ENCODE measurements at places on chromosomes 13 and 19.

DNA sequence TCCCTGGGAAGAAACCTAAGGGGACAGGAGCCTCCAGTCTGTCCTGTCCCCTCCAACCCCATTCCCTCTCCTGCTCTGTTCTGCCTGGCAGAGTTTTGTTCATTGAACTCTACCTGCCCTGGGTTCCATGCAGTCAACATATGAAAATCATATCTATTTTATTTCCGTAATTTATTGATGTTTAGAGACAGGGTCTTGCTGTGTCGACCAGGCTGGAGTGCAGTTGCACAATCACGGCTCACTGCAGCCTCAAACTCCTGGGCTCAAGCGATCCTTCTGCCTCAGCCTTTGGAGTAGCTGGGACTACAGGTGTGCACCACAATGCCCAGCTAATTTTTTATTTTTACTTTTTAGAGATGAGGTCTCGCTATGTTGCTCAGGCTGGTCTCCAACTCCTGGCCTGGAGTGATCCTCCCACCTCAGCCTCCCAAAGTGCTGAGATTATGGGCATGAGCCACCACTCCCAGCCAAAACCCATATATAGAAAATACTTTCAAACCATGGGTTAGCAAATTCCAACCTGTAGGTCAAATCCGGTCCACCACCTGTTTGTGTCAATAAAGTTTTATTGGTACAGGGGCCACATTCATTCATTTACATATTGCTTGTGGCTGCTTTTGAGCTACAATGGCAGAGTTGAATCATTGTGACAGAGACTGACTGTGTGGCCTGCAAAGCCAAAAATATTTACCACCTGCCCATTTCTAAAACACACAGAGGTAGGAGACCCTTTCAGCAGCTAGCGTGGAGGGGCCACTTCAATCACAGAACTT, 39.3 kb downstream of the FBN3 start:
- DNase-seq: no peak

DNA sequence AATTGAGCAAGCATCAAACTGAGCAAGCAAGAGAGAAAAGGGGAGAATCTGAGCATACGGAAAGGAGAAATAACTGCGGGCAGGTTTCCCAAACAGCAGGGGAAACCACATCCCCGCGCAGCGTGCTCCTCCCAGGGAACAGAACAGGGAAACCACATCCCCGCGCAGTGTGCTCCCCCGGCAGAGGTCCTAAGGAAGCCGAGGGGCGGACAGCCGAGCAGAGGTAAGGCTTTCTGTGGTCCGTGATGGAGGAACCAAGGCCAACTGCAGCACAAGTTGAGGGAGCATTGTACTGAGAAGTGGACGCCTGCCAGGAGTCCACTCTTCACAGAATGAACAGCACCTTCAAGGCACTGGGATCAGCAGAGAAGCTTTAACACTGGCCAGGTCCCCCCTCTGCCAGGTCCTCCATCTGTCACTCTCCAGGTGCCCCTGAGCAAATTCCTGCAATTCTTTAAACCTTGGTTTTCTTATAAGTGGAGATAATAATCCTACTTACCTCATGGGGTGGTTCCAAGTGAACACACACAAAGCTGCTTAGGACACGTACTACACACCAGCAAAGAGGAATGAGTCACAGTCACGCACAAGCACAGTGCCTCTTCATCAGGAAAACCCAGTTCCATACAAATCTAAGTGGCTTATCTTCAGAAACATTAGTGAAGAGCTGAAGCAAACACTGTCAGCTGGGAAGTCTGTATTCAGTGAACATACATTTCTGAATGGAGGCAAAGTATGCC, 23.0 kb upstream of the LAMP1 start:
- DNase-seq: no peak

DNA sequence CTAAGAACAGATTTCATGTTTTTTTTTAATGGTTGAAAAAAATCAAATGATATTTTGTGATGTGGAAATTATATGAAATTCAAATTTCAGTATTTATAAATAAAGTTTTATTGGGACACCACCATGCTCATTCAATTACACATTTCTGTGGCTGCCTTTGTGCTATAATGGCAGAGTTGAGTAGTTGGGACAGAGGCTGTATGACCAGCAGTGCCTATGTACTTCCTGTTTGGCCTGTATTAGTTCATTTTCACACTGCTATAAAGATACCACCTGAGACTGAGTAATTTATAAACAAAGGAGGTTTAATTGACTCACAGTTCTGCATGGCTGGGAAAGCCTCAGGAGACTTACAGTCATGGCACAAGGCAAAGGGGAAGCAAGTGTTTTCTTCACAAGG, 33.6 kb downstream of the AKAP11 start:
- no peak for DNase-seq

GRCh38 chr13:80339912-80340650, 845 bp downstream of the SPRY2 start:
- no peak for DNase-seq

DNA sequence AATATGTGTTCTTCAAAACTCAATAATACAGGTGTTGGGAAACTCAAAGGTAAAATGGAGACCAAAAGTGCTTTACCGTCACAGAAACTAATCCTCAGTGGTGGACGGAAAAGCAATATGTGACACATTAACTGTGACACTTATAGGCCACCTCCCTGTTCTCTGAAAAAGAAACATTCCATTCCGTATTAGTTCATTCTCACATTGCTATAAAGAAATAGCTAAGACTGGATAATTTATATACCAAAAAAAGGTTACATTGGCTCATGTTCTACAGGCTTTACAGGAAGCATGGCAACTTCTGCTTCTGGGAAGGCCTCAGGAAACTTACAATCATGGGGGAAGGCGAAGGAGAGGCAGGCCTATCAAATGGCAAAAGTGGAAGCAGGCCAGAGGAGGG, 435.3 kb upstream of the HTR2A start:
- DNase-seq: no peak

All from stimulated activated CD4-positive, alpha-beta T cell treated with anti-CD3 and anti-CD28 coated beads, Interleukin-4, amount 100 ng/mL, for 4 hours (primary cell).